ENCODE measurements at places on chromosomes 5 and 9. TPM values are rescaled to one million over a fixed set of nuclear protein-coding genes. Genes with fewer than 3 reads are reported as not detected.

Gene SHOC1
- total RNA-seq, result not detected

DNA sequence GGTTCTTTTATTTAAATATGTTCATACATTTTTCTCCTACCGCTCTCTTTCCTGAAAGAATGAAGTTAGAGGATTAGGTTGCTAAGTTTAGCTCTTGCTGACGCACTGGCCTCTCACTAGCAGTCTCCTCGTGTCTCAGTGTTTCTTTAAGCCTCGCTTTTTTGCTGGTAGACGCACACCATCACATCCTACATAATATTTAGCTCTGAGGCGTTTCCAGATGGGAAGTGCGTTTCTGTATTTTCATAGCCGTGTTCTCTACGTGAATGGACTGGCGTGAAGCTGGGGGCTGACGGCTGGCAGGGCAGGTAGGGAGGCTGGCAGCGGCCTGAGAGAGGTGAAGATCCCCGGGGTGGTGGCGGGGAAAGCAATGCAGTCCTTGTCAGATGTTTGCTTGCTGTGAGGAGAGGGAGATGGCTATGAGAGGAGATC, 79.2 kb upstream of the SPRY4 start:
- no peak for DNase-seq

- DNase-seq, result no peak
These were observed 134.3 kb downstream of the CDH18 start for GRCh38 chr5:19853616-19854240.

DNA sequence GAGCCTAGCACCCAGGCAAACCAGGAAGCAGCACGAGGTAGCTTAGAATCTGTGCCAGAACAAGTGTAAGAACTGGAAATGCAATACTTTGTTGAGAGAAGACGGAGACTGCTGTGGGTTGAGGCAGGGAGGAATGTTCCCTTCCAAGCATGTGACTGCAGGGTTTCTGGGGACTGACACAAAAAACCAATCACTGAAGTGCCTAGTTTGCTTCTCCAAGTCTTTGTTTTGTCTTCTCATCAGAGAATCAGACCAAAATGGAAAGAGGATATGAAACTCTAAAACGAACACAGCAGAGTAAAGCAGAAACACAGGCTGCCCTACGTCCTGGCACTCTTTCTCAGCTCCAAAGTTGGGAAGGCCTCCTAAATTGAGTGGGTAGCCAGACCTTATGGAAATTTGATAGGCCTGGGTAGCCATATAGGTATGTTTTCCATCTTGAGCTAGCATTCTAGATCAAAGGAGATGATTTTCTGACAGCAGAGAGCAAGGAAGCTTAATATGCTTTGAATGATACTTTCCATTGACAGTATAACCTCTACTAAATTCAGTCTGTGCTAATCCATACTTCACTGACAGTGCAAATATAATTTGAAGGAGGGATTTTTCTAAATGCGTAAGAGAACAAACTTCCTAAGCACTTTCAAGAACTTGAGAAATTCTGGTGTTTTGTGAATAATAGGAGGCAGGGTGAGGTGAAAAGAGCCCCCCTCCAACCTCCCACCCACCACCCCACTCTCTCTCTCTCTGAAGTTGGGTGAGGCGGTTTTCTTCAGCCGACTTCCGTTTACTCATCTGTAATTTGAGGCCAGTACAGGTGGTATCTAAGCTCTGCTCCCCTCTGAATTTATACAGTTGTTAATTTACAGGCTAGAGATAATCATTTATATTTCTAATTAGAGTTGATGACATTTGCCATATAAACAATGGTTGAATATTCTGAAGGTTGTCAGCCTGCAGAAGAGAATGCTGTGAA, 5.5 kb downstream of the ADRB2 start:
- DNase-seq, result no peak

DNA sequence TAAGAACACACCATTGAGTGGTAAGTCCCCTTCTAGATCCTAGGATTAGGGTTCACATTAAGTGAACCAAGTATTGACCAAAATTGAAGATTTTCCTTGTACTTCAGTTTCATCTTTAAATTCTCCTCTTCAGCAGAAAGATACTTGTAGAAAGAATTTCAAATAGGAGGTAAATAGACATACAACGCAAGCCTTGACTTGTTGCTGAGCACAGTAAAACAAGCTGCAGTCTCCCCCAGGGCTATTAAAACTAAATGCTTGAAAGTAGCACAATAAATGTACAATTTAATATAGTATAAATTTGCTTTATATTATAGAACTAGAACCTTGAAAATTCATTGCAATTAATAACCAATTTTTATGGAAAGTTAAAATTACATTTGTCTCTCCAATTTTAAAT, 170.1 kb upstream of the TARS1 start:
- DNase-seq, result no peak

Data from CD4-positive, CD25-positive, alpha-beta regulatory T cell (primary cell).